Suppressor macrophage treated with lipopolysaccharide for 1 hour (primary cell): ENCODE measurements at places on chromosomes 5 and 9.

- DNase-seq: no peak
Measured at GRCh38 chr5:145220481-145220880, 614.7 kb downstream of the PRELID2 start.

DNA sequence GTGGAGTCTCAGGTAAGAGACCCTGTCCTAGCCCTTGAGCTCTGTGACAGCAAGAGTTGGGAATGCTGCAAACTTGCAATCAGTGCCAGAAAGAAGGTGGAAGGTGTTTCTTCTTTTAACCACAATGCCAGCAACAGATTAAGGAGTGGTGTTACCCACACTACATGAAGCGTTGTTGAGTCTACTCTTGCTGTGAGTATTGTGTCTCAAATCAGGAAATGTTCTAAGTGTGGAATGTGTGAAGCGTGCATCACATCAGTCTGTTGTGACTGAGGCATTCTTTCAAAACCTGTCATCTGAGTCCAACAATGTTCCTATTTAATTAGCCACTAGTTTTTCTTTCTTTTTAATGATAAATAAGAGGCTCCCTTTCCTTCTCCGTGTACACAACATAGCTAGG, 2.9 kb upstream of the LURAP1L start:
- no peak for DNase-seq

GRCh38 chr9:15137089-15137488, 169.9 kb downstream of the TTC39B start:
- no peak for DNase-seq

- peak; percentile 71 for DNase-seq
Measured at GRCh38 chr5:72503888-72504491, 3.2 kb downstream of the ZNF366 start.

GRCh38 chr5:2532809-2533208, 218.7 kb downstream of the IRX2 start:
- no peak for DNase-seq
